ENCODE measurements at places on chromosomes 12 and 14. TPM values are rescaled to one million over a fixed set of nuclear protein-coding genes. Genes with fewer than 3 reads are reported as not detected.

DNA sequence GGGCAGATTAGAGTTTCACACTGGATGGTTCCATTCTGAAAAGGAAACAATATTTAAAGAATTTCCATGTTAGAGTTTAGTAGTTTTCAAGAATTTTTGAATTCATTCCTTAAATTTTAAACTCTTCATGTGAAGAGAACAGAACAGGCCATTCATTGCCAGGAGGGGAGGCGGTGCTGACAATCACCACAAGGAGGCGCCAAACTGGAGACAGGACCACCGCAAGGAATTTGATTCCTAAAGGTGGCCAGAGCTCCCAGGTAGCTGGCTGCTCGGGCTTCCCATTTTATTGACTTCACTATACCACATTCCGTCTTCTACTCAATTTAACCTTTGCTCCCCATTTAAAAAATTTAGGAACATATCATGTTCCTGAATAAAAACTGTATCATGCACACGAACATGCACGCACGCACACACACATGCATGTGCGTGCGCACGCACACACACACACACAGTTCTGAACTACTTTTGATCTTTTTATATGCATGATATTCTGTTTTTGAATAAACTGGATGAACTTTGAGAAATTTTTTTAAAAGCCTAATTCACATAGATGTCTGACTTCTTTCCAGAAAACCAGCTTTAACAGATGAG, 101.2 kb downstream of the NELL2 start:
- no peaks in the 10 kb centered on the region for H3K4me1 ChIP-seq
- DNase-seq: peak; percentile 73
- H3K27me3 ChIP-seq: no peaks in the 10 kb centered on the region
- no peak overlapping the region for H3K4me3 ChIP-seq

- no peak overlapping the region for H3K4me3 ChIP-seq
- no peaks in the 10 kb centered on the region for H3K36me3 ChIP-seq
- H3K27me3 ChIP-seq: peaks cover 13% of the 10 kb centered on the region
- peak; percentile 78 for DNase-seq
Measured at GRCh38 chr14:103546652-103547454, 15.6 kb downstream of the BAG5 start.

DNA sequence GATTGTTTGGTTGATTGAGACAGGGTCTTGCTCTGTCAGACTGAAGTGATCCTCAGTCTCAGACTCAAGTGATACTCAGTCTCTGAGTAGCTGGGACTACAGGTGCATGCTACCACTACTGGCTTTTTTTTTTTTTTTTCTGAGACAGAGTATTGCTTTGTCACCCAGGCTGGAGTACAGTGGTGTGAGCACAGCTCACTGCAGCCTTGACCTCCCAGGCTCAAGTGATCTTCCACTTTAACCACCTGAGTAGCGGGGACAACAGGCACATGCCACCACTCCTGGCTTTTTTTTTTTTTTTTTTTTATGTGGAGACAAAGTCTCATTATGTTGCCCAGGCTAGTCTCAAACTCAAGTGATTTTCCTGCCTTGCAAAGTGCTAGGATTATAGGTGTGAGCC, 31.8 kb downstream of the CPSF2 start:
- H3K27me3 ChIP-seq: no peaks in the 10 kb centered on the region
- no peak overlapping the region for H3K4me3 ChIP-seq
- H3K36me3 ChIP-seq: peaks cover 18% of the 10 kb centered on the region
- H3K27ac ChIP-seq: no peak overlapping the region
- DNase-seq: no peak

GRCh38 chr12:868722-869121, 80.8 kb downstream of the RAD52 start:
- no peak overlapping the region for H3K27ac ChIP-seq
- no peaks in the 10 kb centered on the region for H3K4me1 ChIP-seq
- peaks cover 23% of the 10 kb centered on the region for H3K36me3 ChIP-seq
- no peak for DNase-seq
- H3K27me3 ChIP-seq: no peaks in the 10 kb centered on the region
- H3K4me3 ChIP-seq: no peak overlapping the region

- peaks cover 7% of the 10 kb centered on the region for H3K27me3 ChIP-seq
- peaks cover 7% of the 10 kb centered on the region for H3K4me1 ChIP-seq
- peaks cover 48% of the 10 kb centered on the region for H3K36me3 ChIP-seq
- H3K4me3 ChIP-seq: no peak overlapping the region
Measured at GRCh38 chr14:71733210-71733883, 198.9 kb upstream of the RGS6 start.

DNA sequence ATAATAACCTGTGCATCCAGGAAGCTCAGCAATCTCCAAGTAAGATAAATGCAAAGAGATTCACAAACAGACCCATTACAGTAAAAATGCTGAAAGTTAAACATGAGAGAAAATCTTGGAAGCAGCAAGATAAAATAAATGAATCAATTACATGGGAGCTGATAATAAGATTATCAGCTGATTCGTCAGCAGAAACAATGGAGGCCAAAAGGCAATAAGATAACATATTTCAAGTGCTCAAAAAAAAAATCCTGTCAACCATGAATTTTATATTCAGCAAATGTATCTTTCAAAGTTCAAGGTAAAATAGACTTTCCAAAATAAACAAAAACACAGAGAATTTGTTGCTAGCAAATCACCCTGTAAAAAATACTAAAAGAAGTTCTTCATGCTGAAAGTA, 36.4 kb upstream of the MBIP start:
- H3K27ac ChIP-seq: no peak overlapping the region
- no peak for DNase-seq
- no peaks in the 10 kb centered on the region for H3K36me3 ChIP-seq
- H3K4me1 ChIP-seq: no peaks in the 10 kb centered on the region

DACT1 gene
- 2.0 TPM for total RNA-seq

CMA1 gene
- not detected for total RNA-seq

All from endothelial cell (in vitro differentiated cells).